Transverse colon (tissue), 4 donors: ENCODE measurements at places on chromosomes 11 and 22. TPM values are rescaled to one million over a fixed set of nuclear protein-coding genes. Genes with fewer than 3 reads are reported as not detected.

HORMAD2 gene
- not detected for total RNA-seq

DNA sequence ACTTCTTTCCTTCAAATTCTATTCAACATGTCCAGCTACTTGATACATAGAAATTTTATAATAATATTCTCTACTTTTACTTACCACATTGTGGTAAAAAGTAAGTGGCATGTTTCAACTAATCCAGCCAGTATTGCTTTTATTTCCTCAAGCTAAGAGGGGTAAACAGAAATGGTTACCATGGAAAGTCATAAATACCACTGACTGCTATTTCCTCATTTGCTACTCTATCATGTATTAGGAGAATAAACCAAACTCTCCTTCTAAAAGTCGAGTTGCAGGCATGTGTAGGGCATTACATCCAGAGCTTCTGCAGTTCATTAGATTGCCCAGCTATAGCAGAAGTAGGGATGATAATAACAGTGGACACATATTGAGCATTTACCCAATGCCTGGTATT, 208.4 kb downstream of the MAML2 start:
- no peak overlapping the region for H3K4me3 ChIP-seq
- H3K27ac ChIP-seq: no peak overlapping the region
- peaks cover 12% of the 10 kb centered on the region for H3K4me1 ChIP-seq
- H3K27me3 ChIP-seq: no peaks in the 10 kb centered on the region

CCDC87 gene
- total RNA-seq: 0.96 TPM

- peaks cover 26% of the 10 kb centered on the region for H3K4me1 ChIP-seq
- H3K36me3 ChIP-seq: no peaks in the 10 kb centered on the region
- no peak overlapping the region for H3K4me3 ChIP-seq
- no peaks in the 10 kb centered on the region for H3K27me3 ChIP-seq
- no peak for DNase-seq
- no peak overlapping the region for H3K27ac ChIP-seq
Observed at GRCh38 chr11:350723-351255, 18.5 kb upstream of the B4GALNT4 start.

APOBEC3G gene
- total RNA-seq: 7.1 TPM

DNA sequence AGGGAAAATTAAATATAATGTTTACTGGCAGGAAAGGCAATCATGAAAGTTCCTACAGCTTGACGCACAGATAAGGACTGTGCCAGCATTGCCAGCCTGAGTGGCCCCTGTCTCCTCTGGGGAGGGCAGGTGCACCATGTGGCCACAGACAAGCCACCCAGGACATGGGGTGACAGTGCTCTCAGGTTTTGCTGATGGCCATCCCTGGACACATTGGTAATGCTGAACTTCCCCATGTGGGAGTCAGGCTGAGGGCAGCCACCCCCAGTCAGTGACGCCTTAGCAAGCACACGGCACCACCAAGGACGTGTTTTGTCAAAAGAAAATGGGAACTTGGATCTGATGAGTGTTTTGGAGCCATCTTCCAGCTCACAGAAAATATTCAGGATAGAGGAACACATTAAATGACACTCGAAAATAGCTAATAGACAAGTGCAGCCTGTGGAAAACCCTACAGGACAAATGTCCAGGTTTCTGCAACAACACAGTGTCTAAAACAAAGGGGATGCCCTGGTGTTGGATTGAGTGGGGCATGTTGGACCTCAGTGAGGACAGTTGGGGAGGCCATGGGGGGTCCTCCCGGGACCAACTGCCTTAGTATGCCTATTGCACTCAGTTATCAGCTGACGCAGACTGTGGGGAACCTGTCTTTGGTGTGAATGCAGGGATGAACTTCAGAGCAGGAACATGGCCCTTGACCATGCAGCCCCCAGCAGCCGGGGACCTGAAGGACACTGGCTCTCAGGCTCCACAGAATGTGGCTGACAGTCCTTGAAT, 1450.5 kb downstream of the BRD1 start:
- H3K27me3 ChIP-seq: no peaks in the 10 kb centered on the region
- H3K4me3 ChIP-seq: no peak overlapping the region
- no peak overlapping the region for H3K27ac ChIP-seq
- H3K36me3 ChIP-seq: no peaks in the 10 kb centered on the region

DNA sequence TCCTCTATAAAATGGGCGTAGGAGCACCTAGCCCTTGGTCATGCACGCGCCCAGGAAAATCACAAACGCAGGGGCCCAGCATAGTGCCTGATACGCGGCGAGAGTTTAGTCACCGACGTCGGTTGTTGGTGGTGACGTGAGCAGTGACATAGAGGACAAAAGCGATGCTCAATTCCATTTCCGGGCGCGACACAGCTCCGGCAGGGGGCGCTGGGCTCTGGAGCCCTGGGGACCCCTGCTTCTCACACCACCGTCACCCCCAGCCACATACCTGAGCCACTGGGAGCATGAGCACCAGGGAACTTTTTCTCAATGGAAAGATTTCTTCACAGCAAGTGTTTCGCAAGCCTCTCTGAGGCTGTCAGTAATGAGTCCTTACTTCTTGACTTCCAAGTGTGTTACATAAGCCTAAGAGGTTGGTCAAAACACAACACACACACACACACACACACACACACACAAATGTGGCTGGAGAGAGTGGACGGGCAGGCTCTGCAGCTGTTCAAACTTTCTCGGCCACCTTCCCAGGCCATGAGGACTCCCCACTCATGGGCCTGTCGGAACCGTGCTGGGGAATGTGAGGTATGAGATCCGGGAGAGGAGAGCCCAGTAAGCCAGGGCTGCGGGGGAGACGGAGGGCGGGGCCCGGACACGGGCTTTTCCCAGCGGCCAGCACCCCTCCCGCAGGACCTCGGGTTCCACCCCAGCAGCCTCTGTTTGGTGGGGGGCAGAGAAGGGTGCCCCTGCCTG, 36.9 kb upstream of the LINC01488 start:
- peak overlapping the region; percentile 71 for H3K27ac ChIP-seq
- peaks cover 17% of the 10 kb centered on the region for H3K4me1 ChIP-seq
- no peak overlapping the region for H3K4me3 ChIP-seq
- DNase-seq: peak; percentile 40

ANO9 gene
- total RNA-seq: 117 TPM

DNA sequence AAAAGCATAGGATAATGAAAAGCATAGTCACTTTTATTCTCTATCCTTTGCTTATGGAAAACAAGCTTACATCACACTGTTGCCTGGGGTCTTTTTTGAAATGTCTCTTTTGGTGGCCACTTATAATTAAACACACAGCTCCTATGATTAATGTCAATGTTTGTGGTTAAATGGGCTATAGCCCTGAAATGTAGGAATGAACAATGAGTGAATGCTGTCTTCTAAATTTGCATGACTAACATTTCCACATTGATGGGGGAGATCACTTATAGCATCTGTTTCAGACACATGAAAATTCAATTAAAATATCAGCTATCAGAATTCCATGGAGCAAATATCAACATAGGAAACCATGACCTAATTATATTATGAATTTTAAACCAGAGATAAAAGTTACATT, 171.4 kb upstream of the FAT3 start:
- no peak overlapping the region for H3K27ac ChIP-seq
- DNase-seq: no peak
- H3K36me3 ChIP-seq: no peaks in the 10 kb centered on the region
- H3K27me3 ChIP-seq: no peaks in the 10 kb centered on the region
- H3K4me3 ChIP-seq: no peak overlapping the region

GRCh38 chr11:44787070-44787469, 60.3 kb downstream of the TSPAN18 start:
- DNase-seq: no peak
- no peaks in the 10 kb centered on the region for H3K4me1 ChIP-seq
- H3K4me3 ChIP-seq: no peak overlapping the region
- H3K27me3 ChIP-seq: no peaks in the 10 kb centered on the region
- H3K27ac ChIP-seq: no peak overlapping the region
- H3K36me3 ChIP-seq: no peaks in the 10 kb centered on the region

MPEG1 gene
- total RNA-seq: 7.4 TPM

ZNF202 gene
- 5.7 TPM for total RNA-seq

GRCh38 chr22:36855478-36855877, 5.3 kb upstream of the NCF4 start:
- no peaks in the 10 kb centered on the region for H3K36me3 ChIP-seq
- no peak overlapping the region for H3K27ac ChIP-seq
- H3K27me3 ChIP-seq: no peaks in the 10 kb centered on the region
- no peaks in the 10 kb centered on the region for H3K4me1 ChIP-seq

DNA sequence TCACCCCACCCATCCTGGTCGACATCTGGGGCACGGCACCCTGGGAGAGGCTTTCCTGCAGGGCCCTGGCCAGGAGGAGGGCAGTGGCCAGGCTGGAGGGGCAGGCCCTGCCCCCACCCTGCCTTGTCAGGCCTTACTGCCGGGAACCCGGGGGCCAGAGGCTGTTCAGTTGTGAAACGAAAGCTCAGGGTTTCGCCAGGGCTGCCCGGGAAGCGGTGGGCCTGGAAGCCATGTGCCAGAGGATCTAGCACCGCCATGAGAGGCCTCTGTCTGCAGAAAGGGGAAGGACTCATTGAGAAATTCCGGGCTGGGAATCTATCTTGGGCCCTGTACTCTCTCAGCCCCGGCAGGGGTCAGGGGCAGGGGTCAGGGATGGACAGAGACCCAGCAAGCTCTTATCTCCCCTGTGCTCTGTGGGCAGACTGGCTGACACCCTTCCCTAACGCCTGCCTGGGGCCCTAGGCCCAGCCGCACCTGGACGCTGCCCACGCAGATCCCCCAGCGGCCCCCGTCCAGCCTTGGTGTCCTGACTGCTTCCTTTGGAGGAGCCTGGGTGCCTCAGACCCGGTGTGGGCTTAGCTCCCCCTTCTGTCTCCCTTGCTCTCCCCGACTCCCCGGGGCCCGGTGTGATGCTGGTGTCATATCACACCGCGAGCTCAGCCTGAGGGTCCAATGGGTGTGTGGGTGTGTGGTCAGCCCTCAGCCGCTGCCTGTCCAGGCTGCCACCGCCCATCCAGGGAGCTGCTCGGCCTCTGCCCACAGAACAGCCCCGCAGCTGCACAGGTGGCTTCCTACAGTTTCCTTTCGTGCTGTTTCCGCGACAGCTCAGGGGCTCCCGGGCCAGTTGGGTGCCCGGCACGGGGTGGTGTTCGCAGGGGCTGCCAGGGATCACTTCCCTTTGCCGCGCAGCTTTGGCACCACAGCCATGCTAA, 6.5 kb downstream of the PIM3 start:
- peak overlapping the region; percentile 95 for H3K27ac ChIP-seq
- H3K27me3 ChIP-seq: no peaks in the 10 kb centered on the region
- DNase-seq: peak; percentile 52
- H3K4me1 ChIP-seq: peaks cover 72% of the 10 kb centered on the region
- H3K4me3 ChIP-seq: peak overlapping the region; percentile 9

OR2AG2 gene
- total RNA-seq: 0.14 TPM

STK33 gene
- total RNA-seq: 5.6 TPM

SLC7A4 gene
- total RNA-seq: not detected

- H3K27ac ChIP-seq: peak overlapping the region; percentile 100
- H3K36me3 ChIP-seq: no peaks in the 10 kb centered on the region
- DNase-seq: peak; percentile 94
- H3K4me3 ChIP-seq: peak overlapping the region; percentile 84
- no peaks in the 10 kb centered on the region for H3K27me3 ChIP-seq
Observed at GRCh38 chr11:130002846-130003716, 446 bp upstream of the PRDM10 start.

- DNase-seq: no peak
- no peak overlapping the region for H3K27ac ChIP-seq
- H3K4me3 ChIP-seq: no peak overlapping the region
- H3K36me3 ChIP-seq: no peaks in the 10 kb centered on the region
- H3K4me1 ChIP-seq: no peaks in the 10 kb centered on the region
Observed at GRCh38 chr11:112760396-112761059, 200.7 kb upstream of the NCAM1 start.

DNA sequence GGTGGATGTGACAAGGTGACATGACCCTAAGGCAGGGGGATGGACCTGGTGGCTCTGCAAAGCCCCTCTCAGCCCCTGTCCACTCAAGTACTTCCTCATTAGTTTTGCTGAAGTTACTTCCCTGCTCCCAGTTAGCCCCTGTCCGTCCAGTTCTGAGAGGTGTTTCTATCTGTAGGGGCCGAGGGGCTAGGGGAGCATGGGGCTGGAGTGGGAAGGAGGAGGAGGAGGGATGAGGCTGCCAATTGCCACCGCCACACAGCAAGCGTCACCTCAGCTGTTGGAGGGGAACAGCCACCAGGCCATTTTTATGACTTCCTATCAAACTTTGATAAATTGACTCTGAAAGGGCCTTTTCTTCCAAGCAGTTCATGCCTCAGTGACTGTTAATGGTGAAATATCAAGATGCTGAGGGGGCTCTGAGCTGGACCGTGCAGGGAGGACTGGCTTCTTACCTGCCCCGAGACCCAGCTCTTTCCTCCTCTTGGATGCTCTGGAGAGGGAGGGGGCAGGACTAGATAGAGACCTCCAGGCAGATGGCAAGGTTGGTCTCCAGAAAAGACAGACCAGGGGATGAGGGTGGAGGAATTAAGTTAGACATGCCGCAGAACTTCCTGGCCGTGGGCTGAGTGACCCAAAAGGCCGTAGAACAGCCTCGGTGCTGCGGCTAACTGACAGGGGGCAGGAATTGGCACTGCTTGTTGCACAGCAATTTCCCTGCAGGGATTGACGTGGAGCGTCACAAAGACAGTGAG, 137.0 kb downstream of the ST3GAL4 start:
- H3K4me1 ChIP-seq: no peaks in the 10 kb centered on the region
- H3K27me3 ChIP-seq: peaks cover 12% of the 10 kb centered on the region
- H3K27ac ChIP-seq: no peak overlapping the region
- no peaks in the 10 kb centered on the region for H3K36me3 ChIP-seq

DNA sequence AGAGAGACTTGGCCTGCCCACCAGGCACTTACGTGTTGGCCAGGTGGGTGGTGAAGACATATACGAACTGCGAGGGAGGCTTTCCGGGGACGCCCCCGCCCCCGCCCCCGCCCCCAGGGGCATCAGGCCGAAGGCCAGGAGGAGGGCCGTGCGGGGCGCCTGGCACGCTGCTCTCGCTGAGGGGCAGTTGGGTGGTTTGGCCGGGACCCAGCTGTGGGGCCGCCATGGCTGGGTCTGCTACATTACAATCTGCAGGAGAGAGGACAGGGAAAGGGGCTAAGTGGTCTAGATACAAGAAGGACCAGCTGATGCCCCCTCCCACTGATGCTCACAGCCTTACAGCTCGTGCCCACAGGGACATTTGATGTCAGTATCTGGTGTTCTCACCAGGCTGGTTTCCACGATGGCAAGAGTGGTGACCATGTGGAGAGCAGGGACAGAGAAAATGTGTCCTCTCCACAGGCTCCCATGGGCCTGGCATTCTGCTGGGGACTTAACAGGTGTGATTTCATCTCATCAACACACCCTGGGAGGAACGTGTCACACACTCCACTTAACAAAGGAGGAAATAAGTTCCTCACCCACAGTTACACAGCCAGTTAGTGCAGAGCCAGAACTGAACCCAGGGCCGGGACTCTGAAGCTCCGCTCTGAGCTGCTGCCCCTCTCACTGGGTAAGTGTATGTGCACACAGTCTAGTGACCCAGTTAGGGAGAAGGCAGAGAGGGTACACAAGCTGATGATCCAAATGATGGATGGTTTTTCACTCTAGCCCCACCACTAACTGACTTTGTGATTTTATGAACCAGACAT, 19.7 kb downstream of the CXCR5 start:
- H3K36me3 ChIP-seq: peaks cover 29% of the 10 kb centered on the region
- no peaks in the 10 kb centered on the region for H3K27me3 ChIP-seq
- no peak overlapping the region for H3K4me3 ChIP-seq
- no peak for DNase-seq
- peaks cover 19% of the 10 kb centered on the region for H3K4me1 ChIP-seq
